Stimulated activated CD8-positive, alpha-beta memory T cell treated with anti-CD3 and anti-CD28 coated beads, Interleukin-7, amount 100 ng/mL, for 4 hours (primary cell): ENCODE measurements at places on chromosomes 5 and 9.

DNA sequence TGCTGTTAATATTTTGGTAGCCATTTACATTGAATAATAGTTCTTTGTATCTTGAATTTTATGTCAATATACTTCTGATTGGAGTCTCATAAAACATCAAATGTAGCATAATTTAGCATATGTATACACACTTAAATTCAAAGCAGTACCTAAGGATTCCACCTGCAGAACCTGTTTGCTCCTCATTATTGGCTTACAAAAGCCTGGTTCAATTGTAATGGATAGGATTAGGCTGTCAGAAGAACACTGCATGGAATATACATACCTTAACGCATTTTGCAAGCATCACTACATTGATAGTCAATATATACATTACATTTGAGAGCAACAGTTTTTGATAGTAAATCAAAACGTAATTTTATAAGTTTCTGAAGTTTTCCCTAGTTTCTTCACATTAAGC, 711.3 kb upstream of the COX7C start:
- DNase-seq: no peak

GRCh38 chr9:94801681-94802080, 75.2 kb downstream of the AOPEP start:
- DNase-seq: no peak

- DNase-seq: no peak
Measured at GRCh38 chr5:170316937-170317336, 19.4 kb upstream of the LCP2 start.

DNA sequence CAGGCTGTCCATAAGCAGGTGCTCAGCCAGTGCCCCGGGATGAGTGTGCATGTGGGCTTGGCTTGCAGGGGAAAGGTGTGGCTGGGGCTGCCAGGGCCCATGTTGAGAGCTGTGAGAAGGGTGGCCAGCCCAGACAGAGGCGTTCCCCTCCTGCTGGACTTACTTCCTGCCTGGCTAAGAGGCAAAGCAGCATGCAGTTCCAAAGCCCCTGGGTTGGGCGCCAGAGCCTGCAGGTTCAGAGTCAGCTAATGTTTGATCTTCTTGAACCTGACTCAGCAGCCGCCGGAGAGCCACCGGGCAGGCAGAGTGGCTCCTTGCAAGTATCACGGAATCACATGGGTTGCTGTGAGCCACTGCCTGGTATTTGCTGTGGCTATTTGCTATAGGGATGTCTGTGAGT, 168.4 kb upstream of the MAP1B start:
- DNase-seq: no peak

- no peak for DNase-seq
Measured at GRCh38 chr5:141637123-141637766, 448 bp downstream of the RELL2 start.

- DNase-seq: no peak
Measured at GRCh38 chr5:174998131-174998730, 273.8 kb downstream of the MSX2 start.

- DNase-seq: no peak
Measured at GRCh38 chr5:140143521-140144258, 18.0 kb downstream of the IGIP start.

- no peak for DNase-seq
Measured at GRCh38 chr9:90658181-90658580, 15.6 kb upstream of the DIRAS2 start.

- no peak for DNase-seq
Measured at GRCh38 chr5:181005791-181006190, 17.1 kb downstream of the BTNL3 start.

DNA sequence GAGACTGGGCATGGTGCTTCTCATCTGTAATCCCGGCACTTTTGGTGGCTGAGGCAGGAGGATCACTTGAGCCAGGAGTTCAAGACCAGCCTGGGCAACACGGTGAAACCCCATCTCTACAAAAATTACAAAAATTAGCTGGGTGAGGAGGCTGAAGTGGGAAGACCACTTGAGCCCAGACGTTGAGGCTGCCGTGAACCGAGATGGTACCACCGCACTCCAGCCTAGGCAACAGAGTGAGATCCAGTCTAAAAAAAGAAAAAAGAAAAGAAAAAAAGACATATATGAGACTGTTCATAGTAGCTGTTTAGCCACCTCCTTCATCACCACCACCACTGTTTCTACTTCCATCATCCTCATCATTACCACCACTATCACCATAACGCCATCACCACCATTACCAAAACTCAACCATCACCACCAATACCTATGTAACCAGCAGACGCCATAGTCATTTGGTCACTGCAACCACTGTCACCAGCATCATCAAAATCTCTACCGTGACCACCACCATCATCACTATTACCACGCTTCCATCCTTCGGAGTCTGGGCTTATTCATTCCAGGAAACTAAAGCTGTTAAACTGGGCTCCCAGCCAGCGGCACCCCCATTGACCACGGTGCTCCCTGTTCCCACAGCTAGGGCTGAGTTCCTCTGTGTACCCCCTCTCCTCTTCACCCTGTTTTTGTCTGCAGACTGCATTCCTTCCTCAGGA, 8.4 kb upstream of the KIF12 start:
- DNase-seq: no peak

GRCh38 chr9:133029994-133030316, 842 bp upstream of the GTF3C5 start:
- DNase-seq: no peak

GRCh38 chr5:127305493-127305892, 14.9 kb downstream of the MEGF10 start:
- DNase-seq: no peak

GRCh38 chr9:20618361-20618802, 3.9 kb downstream of the MLLT3 start:
- DNase-seq: no peak

DNA sequence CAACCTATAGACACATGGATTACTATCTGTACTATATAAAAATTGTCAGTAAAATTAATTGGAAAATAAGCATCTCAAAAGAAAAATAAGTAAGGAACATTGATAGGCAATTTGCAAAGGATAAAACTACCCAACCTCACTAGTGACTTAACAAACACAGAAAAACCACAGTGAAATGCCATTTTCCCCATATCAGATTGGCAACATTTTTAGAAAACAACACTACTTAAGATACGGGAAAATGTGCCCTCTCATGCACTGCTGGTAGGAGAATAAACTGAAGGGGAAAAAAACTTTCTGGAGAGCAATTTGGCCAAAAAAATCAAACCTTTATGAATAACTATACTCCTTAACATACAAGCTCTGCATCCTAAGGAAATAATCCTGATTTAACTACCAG, 254.0 kb downstream of the DEPDC1B start:
- DNase-seq: no peak

- no peak for DNase-seq
Measured at GRCh38 chr9:89482056-89482851, 15.7 kb downstream of the SEMA4D start.

GRCh38 chr9:36154331-36154952, 14.7 kb upstream of the CCIN start:
- no peak for DNase-seq

GRCh38 chr9:133593587-133594253, 15.5 kb downstream of the FAM163B start:
- DNase-seq: no peak

DNA sequence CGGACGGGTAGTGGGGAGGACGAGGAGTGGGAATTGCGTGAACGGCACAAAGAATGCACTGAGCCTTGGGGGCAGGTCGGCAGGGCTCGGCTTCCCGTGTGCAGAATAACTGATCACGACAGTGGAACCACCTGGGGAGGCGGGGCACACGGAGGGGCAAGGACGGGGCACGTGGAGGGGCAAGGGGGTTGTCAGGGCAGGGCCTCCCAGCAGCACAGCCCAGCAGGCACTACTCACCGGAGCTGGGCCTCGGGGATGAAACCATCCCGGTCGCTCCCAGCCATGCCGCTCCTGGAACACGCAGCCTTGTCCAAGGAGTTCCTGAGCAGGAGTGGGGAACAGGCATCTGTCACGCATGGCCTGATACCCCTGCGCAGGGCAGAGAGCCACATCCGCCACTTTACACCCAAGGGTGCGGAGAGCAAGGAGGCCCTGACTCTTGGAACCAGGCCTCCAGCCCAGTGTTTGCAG, 33.4 kb downstream of the SARDH start:
- no peak for DNase-seq

DNA sequence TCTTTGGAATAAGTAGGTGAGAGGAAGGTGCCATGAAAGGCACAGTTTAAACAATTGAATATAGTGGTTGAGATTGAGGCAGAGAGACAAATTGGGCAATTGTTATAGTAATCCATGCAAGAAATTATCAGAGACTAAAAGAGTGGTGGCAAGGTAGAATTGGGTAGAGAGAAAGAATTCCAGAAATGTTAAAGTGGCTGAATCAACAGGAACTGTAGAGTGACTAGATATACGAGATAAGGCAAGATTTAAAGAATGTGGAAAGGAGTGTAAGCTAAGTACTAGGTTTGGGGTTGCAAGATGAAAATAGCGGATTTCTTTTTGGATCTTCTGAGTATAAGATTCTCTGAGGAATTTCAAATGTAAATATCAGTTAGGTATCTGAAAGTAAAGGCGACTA, 285.2 kb downstream of the DMRTA1 start:
- no peak for DNase-seq

- no peak for DNase-seq
Measured at GRCh38 chr9:122309861-122310260, 45.2 kb downstream of the MRRF start.

DNA sequence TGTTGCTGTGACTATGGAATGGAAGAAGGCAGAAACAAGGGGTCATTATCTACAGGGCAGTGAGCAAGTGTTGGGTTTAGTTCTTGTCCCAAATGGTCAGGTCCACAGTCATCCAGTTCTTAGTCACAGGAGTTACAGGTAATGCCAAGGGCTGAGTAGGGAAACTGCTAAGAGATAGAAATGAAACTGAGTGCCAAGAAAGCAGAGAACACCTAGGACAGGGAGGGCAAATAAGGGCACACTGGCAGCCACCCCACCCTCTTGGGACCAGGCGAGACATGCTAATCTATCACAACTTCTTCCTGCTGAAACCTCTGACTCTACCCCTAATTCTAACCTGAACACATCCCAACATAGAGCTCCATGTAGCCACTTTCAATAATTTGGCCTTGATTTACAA, 103.2 kb downstream of the KLF4 start:
- DNase-seq: no peak

GRCh38 chr9:88237991-88238571, 99.8 kb upstream of the SPATA31C2 start:
- no peak for DNase-seq

DNA sequence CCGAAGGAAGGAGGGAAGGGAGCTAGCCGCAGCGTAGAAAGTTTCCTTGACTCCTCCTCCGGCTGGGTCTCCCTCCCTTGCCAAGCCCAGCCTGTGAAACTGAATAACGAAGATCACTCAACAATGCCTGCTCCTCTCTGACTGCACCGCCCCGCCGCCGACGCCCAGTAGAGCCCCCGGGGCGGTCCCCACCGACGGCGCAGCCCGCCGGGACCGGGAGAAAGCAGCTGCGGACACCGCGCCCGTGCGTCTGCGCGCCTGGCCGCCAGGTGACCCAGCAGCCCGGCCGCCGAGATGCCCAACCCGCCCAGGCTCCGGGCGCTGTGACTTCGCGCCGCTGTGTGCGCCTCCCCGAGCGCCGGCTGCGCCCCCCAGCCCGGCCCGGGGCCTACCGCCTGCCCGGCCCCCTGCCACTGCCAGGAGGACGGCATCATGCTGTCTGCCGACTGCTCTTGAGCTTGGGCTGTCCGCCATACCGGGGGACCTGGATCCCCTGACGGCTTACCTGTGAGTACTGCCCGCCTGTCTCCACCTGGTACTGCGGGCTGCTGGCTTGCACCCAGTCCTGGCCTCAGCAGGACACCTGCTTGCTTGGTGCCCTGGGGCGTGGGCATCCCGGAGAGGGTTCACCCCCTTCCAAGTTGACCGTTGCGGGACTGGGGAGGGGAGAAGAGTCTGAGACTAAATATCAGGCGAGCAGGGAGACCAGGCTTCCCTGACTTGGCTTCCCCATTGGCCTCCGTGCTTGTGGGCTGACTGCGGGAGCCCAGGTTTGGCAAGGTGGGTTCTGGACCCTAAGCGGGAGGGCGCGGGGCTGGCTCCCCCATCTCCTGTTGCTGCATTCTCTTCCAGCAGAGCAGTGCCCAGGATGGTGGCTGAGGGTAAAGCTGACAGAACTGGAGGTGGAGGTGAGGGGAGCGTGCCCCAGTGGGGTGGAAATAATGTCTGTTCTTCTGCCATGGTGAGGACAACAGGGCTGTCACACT, 26.2 kb upstream of the SPTLC1 start:
- DNase-seq: no peak

DNA sequence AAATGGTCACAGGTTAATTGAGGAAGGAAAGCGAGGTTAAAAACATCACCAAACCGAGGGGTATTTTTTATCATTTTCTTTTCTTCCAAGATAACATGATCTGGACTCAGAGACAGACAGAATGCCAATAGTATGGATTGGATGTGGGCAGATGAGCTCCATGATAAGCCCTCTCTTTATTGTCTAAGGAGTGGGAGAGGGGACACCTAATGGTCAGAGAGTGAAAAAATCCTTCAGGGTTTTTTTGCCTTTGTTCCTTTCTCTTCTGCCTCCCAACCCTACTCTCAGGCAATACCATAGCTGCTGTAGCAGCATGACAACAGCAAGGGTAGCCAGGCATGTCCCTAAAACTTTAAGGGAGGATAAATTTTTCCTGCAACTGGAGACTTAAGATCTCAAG, 94.7 kb downstream of the DIRAS2 start:
- no peak for DNase-seq
